AG20443 (cell line): ENCODE measurements at places on chromosomes 1 and 21.
A peak's percentile ranks its signal among the peaks of the same experiment; 100 is the strongest.

GRCh38 chr1:167820684-167821355, 93.1 kb downstream of the ADCY10 start:
- no peak for DNase-seq

- no peak for DNase-seq
These were observed 11.1 kb downstream of the LEMD1 start for GRCh38 chr1:205410581-205411298.

DNA sequence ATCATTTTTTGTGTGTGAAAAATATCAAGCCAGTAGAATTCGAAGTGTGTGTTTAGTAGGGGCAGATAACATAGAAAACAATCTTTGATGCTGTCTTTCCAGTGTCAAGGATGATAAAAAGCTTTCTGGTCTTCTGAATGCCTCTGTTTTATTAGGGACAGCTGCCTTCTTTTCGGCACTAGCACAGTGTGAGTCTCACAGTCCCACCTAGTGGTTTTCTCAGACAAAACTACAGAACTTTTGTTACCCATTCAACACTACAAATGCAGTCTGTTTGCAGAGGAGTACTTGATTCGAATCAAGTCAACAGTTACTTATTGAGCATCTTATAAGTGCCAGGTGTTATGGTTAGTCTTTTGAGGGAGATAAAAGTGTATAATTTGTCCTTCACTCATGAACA, 30.6 kb upstream of the MCOLN3 start:
- DNase-seq: peak; percentile 47

DNA sequence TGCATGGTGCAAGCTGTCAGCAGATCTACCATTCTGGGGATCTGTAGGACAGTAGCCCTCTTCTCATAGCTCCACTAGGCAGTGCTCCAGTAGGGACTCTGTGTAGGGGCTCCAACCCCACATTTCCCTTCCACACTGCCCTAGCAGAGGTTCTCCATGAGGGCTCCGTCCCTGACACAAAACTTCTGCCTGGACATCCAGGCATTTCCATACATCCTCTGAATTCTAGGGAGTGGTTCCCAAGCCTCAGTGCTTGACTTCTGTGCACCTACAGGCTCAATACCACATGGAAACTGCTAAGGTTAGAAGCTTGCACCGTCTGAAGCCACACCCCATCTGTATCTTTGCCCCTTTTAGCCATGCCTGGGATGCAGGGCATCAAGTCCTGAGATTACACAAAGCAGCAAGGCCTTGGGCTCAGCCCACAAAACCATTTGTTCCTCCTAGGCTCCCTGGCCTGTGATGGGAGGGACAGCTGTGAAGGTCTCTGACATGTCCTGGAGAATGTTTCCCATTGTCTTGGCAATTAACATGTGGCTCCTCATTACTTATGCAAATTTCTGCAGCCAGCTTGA, 117.0 kb upstream of the NFIA start:
- DNase-seq: no peak

GRCh38 chr1:231721436-231721835, 94.8 kb downstream of the DISC1 start:
- DNase-seq: no peak

GRCh38 chr1:19373211-19374082, 61.3 kb downstream of the SLC66A1 start:
- DNase-seq: peak; percentile 59

GRCh38 chr1:231172411-231172810, 10.6 kb downstream of the TRIM67 start:
- no peak for DNase-seq

DNA sequence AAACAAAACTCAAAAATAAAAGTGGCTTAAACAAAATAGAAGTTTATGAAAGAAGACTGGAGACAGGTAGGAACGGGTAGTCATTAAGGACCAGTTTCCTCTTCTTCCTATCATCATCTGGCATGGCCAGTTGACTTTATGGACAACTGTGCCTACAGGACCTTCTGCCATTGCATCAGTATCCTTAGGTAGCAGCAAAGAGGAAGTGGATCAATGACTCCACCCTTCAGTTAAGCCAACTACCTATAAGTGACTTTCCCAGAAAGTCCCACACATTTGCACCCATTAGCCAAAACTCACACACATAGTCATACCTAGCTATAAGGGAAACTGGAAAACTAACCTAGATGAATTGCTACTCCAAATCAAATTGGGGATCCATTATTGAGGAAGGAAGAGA, 51.7 kb downstream of the RASAL2 start:
- no peak for DNase-seq

DNA sequence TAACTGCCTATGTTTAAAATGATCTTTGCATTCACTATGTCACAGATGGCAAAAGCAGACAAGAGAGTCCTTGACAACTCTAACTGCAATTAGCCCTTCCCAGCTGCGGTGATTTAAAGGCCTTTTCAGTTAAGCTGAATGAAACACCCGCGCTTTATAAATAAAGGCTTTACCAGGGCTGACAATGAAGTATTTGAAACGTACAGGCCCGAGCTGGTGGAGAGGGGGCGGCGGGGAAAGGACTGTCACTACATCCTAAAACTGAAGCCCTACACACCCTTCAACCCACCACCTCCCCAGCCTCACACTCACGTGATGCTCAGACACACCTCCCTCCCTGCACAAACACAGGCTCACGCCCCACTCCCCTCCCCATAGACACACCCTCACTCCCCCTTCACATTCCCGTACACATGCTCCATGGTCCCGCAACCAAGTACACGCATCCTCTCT, 45.5 kb downstream of the GRIK3 start:
- no peak for DNase-seq

DNA sequence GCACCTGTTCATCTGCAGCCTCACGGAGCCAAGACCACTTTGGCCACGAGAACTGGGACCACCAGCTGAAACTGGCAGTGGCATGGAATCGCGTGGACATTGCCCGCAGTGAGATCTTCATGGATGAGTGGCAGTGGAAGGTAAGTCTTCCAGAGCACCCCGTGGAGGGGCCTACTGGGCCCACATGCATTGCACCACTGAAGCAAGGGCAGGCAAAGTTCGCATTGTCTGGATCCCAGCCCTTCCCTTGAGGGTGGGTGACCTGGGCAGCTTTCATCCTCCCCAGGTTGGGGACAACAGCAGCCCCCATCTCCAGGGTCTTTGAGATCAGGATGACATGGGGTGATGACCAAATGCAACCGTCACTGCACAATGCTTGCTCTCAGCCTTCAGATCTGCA, 37.5 kb downstream of the TRPM2 start:
- DNase-seq: peak; percentile 5

GRCh38 chr1:47262787-47263413, 30.9 kb upstream of the TAL1 start:
- DNase-seq: peak; percentile 74

DNA sequence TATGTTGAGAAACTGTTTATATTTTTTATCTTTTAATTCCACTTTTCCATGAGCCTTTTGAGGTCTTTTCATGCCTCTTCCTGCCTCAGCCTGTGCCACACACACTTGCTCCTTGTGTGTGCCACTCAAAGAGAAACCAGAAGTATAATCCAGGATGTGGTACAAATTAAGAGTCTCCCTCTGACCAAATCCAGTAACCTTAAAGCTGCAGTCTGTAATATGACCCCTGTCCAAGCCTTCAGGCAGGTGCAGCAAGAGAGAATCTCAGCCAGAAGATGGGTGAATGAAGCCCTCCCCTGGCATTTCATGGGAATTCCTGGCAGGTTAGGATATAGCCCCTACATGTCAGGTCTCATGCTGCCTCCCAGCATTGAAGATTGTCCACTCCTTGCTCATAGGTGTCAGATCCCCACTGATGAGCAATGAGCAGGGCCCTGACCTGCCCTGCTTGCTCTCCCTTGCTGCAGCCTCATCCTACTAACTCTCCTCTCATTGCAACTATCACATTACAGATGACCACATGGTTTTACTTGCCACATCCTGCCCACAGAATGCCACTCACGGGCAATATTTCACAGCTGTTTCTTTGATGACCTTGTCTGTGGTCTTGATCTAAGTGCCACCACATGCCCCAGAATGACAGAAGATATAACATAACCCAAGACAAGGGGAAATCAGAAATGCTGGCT, 169.3 kb downstream of the SEC16B start:
- peak; percentile 61 for DNase-seq

DNA sequence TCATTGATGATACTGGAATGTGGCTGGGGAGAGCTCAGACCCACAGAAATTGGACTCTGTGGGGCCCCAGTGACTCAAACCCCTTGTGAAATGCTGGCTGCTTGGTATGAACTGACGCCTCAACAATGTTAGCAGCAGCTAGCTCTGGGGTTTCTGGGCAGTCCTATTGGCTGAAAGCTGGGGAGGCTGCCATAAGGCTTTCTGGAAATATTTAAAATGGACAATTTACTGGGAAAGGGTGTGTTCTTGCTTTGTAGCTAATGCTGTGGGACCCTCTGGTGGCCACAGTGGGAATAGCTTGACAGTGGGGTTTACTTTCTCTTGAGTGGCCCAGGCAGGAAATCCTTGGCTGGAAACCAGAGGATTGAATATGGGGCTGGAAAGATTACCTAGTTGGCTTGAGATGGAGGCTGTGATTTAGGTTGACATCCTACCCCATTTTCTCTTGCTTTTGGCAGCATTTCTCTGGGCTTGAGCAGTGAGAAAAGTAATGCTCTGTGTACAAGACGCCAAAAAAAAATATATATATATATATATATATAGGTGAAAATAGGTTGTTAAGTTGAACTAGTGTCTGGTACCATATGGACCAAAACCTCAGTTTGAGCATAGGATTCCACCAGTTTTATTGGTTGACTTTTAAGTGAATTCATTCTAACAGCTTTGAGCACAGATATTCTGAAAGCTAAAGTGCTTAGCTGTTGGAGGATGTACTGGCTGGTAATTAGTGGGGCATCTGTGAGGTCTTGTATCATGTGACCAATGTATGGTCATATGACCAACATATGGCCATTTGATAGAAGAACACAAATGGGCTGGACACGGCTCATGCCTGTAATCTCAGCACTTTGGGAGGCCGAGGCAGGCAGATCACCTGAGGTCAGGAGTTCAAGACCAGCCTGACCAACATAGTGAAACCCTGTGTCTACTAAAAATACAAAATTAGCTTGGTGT, 8.2 kb upstream of the S100A10 start:
- peak; percentile 87 for DNase-seq

DNA sequence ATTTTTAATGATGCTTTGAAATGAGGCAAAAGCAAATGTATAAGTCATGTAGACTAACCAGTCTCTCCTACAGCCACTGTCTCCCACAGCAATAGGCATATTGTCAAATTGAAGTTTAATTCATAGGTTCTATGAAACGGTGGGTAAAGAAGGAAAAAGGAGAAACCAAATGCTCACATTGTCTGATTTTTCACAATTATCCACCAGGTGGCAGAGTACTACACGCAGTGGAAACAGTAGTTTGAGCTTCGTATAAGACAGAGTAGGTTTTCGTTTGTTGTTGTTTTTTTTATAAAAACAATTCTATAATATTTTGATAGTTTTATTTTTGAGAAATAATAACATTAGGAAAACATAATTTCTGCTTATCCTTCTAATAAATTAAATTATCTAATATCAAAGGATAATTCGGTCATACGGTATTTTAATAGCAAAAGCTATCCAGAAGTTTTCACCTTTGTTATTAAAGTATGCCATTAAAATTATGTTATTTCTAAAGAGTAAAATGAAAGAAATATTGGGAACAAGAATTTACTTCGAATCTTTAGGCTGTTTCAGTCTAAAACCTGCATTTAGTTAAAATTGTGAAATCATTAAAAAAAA, 39.1 kb downstream of the TYW3 start:
- DNase-seq: peak; percentile 43

DNA sequence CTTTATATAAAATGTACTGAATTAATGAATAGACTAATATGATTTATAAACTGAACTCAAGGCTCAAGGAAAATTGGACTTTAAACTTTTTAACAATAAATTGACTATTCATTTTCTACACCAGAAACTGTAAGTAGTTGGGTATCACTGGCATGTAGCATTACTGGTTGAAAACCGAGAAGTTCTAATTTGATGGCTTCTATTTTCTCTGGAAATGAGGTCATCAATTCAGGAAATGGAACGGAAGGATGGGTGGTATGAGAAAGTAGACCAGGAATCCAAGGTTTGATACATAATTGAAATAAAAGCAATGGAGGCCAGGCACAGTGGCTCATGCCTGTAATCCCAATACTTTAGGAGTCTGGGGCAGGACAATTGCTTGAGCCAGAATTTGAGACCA, 50.4 kb downstream of the RERE start:
- DNase-seq: no peak

GRCh38 chr21:27586986-27587385, 620.1 kb upstream of the ADAMTS5 start:
- DNase-seq: peak; percentile 56

GRCh38 chr1:25917996-25918395, 11.8 kb upstream of the STMN1 start:
- DNase-seq: no peak

GRCh38 chr1:180116964-180117763, 37.5 kb upstream of the QSOX1 start:
- no peak for DNase-seq

GRCh38 chr1:24021403-24022266, 41.5 kb upstream of the SRSF10 start:
- no peak for DNase-seq

- no peak for DNase-seq
These were observed 54.9 kb upstream of the ADAMTS5 start for GRCh38 chr21:27021801-27022200.

DNA sequence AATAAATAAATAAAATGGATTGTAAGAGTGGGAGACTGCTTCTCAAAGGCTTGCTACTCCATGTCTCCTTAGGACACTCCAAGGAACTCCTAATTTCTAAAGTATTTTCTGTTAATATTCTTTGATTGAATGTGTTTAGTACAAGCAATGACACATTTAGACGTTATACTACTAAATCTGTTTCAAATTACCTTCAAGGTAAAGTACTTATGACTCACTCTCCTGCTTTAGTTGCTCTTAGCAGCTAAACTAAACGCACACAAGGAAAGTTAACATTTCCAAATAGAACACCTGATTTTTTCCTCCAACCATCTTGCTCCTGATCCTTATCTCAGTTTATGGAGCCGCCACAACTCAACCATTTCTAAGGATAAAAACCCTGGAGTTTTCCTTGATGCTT, 969.8 kb upstream of the ADGRL4 start:
- no peak for DNase-seq

GRCh38 chr1:53339736-53340635, 12.1 kb upstream of the LRP8 start:
- no peak for DNase-seq

DNA sequence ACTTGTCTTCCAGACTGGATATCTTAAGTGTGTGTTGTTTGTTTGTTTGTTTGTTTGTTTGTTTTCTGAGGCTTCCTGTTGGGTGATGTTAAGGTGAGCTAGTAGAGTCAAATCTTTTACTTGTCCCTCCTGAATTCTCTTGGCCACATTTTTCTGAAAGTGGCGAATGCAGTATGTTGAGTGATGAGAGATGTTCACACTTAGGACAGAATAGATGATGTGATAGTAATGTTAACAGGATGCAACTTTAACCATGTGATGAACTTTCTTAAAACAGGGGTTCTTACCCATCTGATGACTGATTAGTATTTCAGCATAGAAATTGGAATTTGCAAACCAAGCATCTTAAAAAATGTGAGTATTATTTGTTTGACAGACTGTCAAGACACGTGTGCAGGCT, 40.2 kb downstream of the LMO4 start:
- no peak for DNase-seq
